ENCODE measurements at places on chromosomes 7 and 10.

DNA sequence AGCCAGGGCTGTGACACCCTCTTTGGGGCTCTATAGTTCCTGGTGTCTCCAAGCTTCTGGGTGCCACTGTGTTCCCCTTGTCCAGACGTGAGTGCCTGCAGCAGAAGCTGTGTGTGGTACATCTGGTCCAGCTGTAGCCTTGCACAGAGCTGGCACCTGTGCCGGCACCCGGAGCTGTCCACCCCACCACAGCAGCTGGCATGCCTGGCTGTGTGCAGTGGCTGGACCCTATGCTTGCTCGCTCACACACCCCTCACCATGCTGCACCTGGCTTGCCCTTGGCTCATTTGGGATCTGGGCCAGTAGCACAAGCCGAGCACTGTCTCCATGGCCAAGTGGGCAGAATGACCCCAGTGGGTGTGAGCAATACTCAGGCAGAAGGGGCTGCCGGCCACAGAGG is 10.6 kb downstream of the DNAJB9 start:
- no peak for DNase-seq

DNA sequence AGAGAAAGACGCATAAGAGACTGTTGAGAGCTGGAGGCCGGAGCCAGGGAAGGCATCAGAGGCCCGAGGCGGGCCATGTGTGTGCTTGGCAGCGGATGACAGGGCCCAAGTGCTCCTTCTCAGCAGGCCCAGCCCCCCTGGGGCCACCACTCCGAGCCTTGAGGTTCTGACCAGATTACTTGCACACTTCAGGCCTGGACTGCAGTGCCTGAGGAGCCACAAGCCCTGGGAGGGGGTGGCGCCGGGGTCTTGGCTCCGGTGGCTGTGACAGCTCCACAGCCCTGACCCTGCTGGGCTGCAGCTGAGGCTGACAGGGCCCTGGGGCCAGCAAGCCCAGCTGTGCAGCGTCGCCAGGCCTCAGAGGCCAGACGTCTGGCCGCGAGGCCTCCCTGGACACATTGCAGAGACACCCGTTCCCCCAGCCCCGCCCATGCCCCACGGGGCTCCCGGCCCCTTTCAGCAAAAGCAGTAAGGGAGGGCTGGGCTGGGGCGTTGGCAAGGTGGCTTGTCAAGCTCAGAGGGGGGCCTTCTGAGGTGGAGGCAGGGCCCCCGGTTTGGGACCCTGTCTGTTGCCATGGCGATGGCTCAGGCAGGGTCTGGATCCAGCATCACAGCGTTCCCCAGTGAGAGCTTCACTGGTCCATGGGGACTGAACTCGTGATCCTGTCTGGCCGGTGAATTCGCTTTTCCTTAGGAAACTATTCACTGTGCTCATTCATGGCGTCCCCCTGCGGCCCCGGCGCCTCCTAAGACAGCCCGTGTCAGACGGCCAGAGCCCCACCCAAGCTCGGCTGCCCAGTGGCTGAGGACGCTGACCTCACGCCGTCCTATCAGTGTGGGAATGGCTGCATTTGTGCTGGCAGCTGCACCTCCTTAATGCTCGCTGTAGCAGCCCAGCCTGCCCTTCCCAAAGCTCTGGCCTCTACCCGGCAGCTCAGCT is 5.7 kb downstream of the ELN start:
- peak; percentile 97 for DNase-seq

- DNase-seq = no peak
Measured at GRCh38 chr10:110772454-110773025, 99.2 kb upstream of the PDCD4 start.

DNA sequence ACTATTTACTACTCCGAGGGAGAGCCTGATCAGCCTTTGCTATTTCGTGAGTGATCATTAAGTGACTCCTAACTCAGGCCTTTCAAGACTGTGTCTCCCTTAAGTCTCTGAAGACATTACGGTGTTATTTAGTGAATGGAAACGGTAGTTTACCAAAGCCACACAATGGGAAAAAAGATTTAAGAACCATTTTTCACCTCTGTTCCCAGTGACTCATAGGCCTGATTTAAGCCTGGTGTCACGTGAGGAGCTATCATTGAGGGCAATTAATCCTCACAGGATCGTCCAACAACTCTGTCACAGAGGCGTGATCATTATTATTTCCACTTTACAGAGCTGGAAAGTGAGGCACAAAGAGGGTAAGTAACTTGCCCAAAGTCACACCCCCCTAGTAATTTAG is 20.3 kb downstream of the C10orf90 start:
- DNase-seq = no peak

DNA sequence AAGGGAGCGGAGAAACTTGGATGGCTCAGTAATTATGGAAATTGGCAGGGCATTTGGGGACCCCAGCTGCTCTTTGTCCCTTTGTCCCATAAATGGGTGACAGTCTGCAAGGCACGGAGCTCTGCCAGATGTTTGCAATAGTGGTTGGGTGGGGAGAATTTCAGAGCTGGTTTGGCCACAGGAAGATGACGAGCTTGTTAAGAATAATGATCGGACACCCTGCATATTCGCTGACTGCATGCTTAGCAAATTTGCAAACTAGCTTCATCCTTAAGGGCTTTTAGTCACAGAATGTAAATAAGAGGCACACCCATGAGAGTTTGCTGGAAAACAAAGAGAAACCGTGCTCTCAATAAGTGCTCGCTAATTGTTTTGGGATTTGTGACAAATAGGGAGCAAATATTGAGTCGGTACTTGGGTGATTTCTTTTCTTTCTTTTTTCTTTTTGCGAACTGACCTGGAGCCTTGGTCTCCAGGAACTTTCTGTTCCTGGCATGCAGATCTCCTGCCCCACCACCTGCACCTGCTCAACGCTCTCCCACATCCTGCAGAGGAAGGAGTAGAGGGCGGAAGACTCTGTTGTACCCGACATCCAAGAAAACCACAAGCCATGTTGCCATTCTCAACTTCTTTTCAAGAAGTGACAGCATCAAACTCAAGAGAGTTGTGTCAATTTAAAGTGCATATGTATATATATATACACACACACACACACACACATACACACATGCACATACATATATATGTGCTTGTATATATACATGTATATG is 238.9 kb downstream of the CAMK1D start:
- no peak for DNase-seq

- DNase-seq = no peak
Measured at GRCh38 chr10:609868-610545, 79.5 kb downstream of the DIP2C start.

DNA sequence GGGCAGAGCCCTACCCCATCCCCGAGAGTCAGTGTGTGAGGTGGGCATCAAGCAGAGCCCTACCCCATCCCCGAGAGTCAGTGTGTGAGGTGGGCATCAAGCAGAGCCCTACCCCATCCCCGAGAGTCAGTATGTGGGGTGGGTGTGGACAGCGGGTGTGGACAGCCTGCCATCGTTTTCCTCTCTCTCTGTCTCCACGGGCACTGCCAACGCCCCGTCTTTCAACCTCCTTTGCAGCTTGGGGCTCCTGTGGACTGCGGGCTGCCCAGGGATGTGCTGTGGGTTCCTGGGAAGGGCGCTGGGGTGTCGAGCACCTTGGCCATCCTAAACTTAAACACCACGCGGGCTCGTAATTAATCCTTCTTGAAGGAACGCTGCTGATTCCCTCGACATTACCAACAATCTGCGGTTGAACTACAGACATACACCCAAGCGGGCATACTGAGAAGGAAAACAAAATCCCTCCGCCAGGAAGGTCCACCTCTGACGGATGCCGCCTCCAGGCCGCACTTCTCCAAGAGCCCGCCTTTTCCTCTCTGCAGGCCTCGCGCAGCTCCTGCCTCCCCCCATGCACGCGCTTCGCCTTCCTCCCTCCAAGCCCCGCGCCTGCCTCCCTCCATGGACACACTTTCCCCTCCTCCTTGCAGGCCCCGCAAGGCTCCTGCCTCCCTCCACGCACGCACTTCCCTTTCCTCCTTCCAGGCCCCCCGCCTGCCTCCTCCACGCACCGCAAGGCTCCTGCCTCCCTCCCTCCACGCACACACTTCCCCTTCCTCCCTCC is 65.1 kb downstream of the ADARB2 start:
- DNase-seq = no peak

GRCh38 chr7:81851413-81851812 is 81.6 kb upstream of the HGF start:
- DNase-seq = no peak

GRCh38 chr7:55132890-55133551 is 114.2 kb downstream of the EGFR start:
- no peak for DNase-seq

DNA sequence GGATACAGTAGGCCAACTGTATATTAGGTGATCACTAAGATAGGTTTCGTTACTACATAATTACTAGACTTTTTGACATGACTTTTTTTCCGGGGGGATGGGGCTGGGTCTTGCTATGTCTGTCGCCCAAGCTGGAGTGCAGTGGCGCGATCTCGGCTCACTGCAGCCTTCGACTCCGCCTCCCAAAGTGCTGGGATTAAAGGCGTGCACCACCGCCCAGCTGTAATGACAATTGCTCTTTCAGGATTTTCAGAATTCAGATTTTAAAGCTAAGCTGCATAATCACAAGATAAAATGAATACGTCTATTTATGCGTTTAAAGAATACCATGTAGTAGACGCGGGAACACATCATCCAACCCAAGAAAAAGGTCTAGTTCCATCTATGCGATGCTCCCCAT is 982 bp downstream of the IDI1 start:
- peak; percentile 45 for DNase-seq

- DNase-seq = no peak
Measured at GRCh38 chr7:17944720-17945119, 4.4 kb upstream of the SNX13 start.

DNA sequence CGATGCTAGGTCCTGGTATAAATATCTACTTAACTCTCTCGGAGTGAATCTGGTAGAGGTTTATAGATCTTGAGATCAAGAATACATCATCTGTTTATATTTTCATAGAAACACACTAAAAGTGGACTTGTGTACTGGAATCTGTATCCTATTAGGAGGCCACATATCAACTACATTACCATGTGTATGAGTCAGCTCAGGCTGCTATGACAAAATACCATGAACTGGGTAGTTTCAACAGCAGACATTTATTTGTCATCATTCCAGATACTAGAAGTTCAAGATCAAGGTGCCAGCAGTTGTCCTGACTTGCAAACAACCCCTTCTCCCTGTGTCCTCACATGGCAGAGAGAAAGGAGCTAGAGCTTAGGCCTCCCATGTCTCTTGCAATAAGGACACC is 113.9 kb upstream of the PFKP start:
- no peak for DNase-seq

- DNase-seq = no peak
Measured at GRCh38 chr10:124117511-124117785, 24.1 kb upstream of the CHST15 start.

- DNase-seq = no peak
Measured at GRCh38 chr10:74841265-74841973, 15.0 kb downstream of the KAT6B start.

DNA sequence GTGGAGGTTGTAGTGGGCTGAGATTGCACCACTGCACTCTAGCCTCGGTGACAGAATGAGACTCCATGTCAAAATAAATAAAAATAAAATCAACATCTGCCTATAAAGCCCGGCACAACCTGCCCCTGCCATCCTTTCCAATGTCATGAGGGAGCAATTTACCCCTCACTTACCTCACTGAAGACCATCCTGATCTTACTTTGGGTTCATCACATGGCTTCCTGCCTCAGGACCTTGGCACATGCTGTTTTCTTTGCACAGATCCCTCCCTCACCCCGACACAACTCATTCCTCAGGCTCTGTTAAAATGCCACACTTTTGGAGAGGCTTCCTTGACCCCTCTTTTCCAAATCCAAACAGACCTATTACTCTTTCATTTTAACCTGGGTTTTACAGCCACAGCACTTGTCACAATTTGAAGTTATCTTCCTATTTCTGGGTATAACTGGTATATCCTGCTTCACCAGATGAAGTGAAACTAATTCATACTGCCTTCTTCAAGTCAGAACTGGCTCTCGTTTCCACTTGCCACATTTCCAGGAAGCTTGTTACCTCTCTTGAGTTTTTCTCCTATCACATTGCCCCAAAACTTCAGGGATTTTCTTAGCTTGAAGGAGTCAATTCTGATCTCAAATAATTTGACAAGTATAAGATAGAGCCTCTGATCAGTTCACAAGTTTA is 69.3 kb upstream of the PARD3 start:
- DNase-seq = no peak

- peak; percentile 30 for DNase-seq
Measured at GRCh38 chr7:19442016-19442785, 266.6 kb downstream of the POLR1F start.

GRCh38 chr10:117684672-117685211 is 142.2 kb downstream of the EMX2 start:
- DNase-seq = no peak

DNA sequence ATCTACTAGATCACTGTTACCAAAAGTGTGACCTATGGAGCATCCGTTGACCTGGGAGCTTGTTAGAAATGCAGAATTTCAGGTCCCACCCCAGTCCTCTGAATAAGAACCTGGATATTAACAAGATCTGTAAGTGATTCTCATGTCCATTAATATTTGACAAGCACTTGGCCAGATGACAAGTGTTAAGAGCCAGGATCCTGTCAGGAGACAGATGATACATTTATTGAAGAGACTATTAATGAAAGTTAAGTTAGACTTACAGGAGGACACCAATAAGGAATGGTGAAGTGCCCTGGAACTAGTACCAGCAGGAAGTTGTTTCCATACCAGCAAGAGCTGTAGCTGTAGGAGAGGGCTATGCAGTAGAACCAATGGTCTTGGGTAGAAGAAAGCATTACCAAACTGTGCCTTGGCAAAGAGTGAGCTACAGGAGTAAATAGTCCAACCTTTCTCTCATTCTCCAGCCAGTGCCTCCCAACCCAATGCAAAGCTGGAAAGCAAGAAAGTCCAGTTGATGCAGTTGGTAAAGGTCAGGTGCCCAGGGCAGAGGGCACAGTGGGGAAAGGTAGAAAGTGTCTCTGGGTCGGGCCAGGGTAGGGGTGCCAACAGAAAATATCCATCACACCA is 35.3 kb upstream of the ADD3 start:
- no peak for DNase-seq

GRCh38 chr7:142760071-142760642 is 10.6 kb upstream of the PRSS2 start:
- peak; percentile 7 for DNase-seq

DNA sequence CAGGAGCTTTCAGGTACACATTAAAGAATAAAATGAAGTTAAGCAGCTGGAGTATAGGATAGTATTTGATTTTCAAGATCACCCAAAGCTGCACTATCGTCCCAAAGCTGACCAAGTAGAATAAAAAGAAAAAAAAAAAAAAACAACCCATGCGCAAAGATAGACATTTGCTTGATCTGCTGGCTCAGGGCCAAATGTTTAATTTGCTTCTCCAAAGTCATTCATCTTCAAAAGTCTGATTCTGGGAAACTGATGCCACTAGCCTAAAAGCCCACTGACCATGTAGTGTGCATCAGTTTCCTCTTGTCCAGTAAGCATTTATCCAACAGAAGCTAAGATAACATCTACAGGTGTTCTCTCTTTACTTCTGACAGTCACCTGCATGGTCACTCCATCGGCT is 14.5 kb downstream of the MEST start:
- no peak for DNase-seq
